ENCODE measurements at places on chromosomes 11 and 22. TPM values are rescaled to one million over a fixed set of nuclear protein-coding genes. Genes with fewer than 3 reads are reported as not detected.
A peak's percentile ranks its signal among the peaks of the same experiment; 100 is the strongest.

Gene MMP11
- 0.91 TPM for total RNA-seq

Gene KCNA4
- 0.11 TPM for total RNA-seq

Gene APOBEC3B
- 0.62 TPM for total RNA-seq

DNA sequence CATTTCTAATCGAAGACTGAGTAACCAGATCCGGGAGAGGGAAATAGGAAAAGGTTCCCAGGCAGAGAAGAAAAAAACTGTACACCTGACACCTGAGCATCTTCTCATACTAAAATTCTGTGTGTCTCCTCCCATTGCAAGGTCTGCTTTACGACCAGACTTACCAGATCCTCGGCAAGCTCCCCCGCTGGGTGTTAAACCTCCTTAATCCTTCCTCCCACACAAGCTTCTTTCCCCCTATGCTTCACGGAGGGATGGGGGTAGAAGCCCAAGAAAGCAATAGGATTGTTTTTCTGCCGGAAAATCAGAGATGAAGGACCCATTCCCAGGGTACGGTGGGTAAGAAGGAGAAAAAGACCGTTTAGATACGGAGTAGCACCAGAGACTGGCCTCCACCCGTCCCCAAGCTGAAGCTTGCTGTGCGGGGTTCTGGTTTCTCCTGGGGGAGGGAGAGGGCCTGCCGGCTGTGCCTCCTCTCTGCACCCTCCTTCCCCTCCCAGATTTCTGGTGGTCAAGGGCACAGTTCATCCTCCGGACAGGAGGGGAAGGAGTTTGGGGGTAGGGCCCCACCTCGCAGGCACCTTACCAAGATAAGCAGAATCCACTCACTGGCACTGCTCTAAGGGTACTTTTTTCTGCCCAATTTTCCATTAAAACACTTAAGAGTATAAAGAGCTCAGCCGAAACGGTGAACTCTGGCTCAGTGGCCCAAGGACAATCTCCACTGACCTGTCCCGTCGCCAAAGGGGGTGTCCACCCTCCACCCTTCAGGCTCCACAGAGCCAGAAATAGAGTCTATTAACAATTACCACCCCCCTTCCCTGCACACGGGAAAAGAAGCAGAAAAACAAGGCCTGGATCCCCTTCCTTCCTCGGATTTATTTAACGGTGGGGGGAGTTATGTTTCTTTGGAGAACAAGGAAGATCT is 1.2 kb downstream of the TOB2 start:
- H3K4me3 ChIP-seq: peak overlapping the region; percentile 66
- H3K27me3 ChIP-seq: no peaks in the 10 kb centered on the region
- DNase-seq: peak; percentile 19
- H3K4me1 ChIP-seq: peaks cover 37% of the 10 kb centered on the region
- peak overlapping the region; percentile 100 for H3K27ac ChIP-seq

DNA sequence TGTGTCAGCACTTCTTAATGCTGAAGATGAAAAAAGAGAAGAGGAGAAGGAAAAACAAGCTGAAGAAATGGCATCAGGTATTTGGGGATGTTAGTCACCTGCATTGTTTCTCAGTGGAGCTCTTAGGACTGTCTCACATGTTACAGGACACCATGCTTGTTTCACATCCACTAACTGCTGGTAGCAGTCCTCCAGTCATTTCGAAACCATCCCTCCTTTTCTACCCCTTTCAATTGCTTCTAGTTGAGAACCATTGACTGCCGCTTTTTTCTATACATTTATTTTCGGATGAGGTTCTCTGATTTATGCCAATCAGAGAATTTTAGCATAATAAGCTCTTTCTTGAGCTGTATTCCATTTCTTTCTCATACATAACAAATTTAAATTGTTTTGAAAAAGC is 21.5 kb downstream of the BIRC2 start:
- H3K4me3 ChIP-seq: no peak overlapping the region
- H3K4me1 ChIP-seq: no peaks in the 10 kb centered on the region
- H3K27me3 ChIP-seq: no peaks in the 10 kb centered on the region
- H3K36me3 ChIP-seq: no peaks in the 10 kb centered on the region
- no peak for DNase-seq
- no peak overlapping the region for H3K27ac ChIP-seq
